ENCODE measurements at places on chromosomes 13 and 19.

DNA sequence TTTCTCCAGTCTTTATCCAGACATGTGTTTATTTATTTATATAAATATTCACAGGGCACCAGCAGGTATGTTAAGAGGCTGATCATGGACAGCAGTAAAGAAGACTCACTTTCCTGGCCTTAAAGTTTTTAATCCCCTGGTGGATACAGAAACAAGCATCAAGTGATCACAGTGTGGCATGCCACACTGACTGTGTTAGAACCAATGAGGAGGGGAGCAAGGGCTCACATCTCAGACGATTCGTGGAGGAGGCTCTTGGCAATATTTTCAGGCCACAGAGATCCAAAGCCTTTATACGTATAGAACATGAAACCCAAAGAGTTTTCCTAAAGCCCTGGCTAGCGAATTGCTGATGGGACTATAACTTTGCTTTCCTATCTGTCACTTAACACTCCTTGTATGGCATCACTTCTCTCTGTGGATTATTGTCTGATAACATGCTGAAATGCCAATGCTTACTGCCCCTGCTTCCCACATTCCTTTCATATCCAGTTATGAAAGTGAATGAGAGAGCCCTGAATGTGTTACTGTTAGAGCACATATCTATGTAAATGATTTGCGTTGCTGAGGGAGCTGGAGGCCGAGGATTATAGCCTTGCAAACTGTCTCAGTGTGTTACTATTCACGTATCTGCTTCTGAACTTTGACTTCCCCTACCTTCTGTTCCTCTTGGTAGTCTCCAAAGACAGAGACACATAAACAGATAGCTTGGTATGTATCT is 37.6 kb downstream of the POLR1D start:
- no peak for DNase-seq

DNA sequence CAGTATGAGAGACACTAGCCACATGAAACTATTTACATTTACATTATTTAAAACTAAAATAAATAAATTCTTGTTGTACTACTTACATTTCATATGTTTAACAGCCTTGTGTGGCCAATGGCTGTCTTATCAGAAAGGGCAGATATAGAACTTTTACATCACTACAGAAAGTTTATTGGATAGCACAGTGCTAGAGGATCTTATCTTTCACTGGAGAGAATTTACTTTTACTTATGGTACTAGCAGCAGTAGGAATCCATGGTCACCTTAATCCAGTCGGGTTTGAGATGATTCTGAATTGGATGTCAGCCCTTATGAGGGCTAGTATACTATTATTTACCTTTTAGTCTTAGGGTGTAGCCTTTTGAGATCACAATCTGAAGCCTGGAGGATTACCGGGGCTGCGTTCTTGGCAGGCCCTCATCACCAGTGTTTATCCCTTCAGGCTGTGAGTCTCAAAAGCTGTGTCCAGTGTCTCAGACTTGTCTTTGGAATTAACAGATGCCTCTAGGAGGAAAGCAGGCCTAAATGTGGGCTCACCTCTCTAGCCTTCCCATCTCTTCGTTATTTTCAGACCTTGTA is 21.7 kb downstream of the IFT88 start:
- no peak for DNase-seq

- DNase-seq = no peak
Measured at GRCh38 chr19:54275951-54276350, 5.0 kb downstream of the LILRB2 start.

- DNase-seq = no peak
Measured at GRCh38 chr13:30840515-30840914, 65.6 kb upstream of the MEDAG start.

DNA sequence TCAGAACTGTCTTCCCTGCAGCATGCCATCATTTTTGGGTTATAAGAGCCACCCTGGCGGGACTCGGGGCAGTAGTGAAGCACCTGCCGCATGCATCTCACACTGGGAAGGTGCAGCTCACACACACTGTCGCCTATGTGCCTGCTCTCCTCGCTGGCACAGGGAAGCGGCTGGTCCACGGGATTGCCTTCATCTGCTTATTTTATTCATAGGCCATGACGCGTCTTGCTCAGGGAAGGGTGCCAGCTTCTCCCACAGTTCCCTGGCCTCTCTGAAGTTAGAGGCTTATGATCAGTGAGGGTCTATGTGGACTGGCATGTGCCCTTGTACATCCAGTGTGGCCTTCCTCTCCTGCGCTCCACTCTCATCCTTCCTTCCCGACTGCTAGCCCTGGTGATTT is 150.0 kb downstream of the KLF12 start:
- no peak for DNase-seq

DNA sequence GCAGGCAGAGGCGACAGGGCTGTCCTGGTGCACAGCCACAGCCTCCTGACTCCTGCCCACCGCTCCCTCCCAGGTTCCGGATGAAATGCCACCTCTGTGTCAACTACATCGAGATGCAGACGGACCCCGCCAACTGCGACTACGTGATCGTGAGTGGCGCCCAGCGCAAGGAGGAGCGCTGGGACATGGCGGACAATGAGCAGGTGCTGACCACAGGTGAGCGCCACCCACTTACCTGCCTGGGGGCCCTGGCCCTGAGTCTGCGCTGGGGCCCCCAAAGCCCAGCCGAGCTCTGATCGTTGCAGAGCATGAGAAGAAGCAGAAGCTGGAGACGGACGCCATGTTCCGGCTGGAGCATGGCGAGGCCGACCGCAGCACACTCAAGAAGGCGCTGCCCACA is 5.5 kb upstream of the MRI1 start:
- no peak for DNase-seq

- DNase-seq = no peak
Measured at GRCh38 chr19:16519230-16519687, 23.0 kb downstream of the CHERP start.

DNA sequence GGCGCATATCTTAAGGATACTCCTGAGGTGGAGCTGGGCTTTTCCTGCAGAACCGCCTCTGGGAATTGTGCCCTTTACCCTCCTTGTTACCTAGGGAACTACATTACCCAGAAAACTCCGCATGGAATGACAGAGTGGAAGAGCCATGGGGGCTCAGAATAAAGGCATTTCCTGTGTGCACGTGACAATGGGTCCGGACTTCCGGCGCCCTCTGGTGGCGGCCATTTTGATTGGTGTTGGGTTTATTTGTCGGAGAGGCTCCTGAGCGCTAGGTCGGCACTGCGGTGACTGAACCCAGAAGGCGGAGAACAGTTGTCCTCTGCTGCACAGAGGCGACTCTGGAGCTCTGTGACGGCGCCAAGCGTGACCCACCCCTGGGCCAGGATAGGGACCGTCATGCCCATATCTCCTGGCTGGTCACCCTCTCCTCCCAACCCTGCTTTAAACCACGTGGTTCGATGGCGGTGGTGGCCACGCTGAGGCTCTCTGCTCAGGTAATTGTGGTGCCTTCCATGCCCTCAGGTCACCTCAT is at the start of gene ZNF587B:
TSS of gene ZNF587B (plus strand) at position 229 of the 532 bp plus-strand sequence. CDS start at position 459, 230 bp downstream.
- DNase-seq = no peak

- no peak for DNase-seq
Measured at GRCh38 chr13:101289764-101290163, 126.5 kb downstream of the NALCN start.

- no peak for DNase-seq
Measured at GRCh38 chr13:45542391-45542790, 73.1 kb downstream of the ERICH6B start.

- DNase-seq = no peak
Measured at GRCh38 chr13:113654591-113655345, 3.2 kb downstream of the ATP4B start.

DNA sequence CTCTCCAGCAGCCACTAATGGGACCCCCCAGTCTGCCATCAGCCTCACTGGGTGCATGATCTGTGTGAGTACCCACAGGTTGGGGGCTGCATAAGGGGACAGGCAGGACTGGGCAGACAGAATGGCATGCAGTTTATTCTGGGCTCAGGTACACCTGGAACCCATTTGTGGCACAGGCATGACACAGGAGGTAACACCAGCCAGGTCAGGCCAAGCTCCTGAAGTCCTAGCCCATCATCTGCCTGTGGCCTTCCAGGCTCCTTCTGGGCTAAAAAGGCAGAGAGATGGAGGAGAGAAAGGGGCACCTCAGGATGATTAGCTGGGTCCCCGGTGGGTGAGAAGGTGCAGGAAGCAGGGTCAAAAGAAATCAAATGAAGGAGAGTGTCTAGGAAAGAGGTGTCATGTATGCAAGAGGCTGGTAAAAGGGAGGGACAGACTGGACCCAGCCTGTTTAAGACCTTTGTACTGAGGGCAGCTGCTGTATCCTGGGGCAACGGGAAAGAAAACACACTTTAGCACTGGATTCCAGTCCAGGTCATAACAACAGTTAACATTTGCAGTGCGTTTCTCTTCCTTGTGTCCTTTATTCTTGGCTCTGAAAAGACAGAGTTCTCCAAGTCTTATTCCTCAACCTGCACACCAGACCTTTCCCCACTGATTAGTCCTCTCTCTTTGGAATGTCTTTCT is 20.2 kb upstream of the DGKH start:
- no peak for DNase-seq

DNA sequence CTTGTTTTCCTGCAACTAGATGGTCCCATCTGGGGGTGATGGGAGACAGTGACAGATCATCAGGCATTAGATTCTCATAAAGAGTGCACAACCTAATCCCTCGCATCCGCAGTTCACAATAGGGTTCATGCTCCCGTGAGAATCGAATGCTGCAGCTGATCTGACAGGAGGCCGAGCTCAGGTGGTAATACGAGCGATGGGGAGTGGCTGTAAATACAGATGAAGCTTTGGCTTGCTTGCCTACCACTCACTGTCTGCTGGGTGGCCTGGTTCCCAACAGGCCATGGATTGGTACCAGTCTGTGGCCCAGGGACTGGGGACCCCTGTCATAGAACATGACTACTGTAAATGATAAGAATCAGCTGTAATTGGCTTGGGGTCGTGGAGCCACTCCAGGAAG is 28.0 kb downstream of the WDR88 start:
- DNase-seq = no peak

- DNase-seq = no peak
Measured at GRCh38 chr19:39082745-39083598, 1.2 kb upstream of the ACP7 start.

- no peak for DNase-seq
Measured at GRCh38 chr19:42386974-42387707, 3.0 kb downstream of the CNFN start.

DNA sequence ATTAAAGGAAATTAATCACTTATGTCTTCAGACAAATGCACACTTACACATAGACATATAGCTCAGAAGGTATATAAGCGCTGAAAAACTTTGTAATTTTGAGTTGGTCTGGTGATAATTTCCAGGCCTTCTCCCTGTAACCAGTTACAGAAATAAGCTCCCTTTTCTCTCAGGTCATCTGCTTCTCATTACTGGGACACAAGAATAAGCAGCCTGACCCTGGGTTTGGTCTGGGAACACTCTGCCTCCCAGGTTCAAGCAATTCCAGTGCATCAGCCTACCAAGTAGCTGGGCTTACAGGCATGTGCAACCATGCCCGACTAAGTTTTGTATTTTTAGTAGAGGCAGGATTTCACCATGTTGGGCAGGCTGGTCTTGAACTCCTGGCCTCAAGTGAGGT is 274.5 kb downstream of the LMO7 start:
- no peak for DNase-seq

GRCh38 chr19:42184401-42184861 is 33.0 kb downstream of the DEDD2 start:
- DNase-seq = peak; percentile 85

DNA sequence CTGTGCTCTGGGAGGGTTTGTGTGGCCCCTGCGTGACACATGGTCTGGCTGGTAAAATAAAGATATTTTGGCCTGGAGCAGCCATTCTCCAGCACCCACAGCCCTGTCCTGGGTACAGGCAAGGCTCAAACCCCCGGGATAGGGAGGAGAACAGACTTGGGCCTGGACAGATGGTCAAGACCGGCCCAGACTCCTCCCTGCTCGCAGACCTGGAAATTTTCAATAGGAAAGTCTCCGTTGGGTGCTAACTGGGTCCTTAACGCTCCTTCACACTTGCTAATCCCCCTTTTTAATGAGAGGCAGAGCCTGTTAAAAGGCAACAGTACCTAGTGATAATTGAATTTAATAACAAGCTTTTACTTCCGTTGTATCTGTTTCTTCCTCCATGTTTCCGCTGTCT is 2.5 kb downstream of the PALM start:
- no peak for DNase-seq

- no peak for DNase-seq
Measured at GRCh38 chr13:64073203-64073602, 2657.6 kb upstream of the PCDH20 start.

DNA sequence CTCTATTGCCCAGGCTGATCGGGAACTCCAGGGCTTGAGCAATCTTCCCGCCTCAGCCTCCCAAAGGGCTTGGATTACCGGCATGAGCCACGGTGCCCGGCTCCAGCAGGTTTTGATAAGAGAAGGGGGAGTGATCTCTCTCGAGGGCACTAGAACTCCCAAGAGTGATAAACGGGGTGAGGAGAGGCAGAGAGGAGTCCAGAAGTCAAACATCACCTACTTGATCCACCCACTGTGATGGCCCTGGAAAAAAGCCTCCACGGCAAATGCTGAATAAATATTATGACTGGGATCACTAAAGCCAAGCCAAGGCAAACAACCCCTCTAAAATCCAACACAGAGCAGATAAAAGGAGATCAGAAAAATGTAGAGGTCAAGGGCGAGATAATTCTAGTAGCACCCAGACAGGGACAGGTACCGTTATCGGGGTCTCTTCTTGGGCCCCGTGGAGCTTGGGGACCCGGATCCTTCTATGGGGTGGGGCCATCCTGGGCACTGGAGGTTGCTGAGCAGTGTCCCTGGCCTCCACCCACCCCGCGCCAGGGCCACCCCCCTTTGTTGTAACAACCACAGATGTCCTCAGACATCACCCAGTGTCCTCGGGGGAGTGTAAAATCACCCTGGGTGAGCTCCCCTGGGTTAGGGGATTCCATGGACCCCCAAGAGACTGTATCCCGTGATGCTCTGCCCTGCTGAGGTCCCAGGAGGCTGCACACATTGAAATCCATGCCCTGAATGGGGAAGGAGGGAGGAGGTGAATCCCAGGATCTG is 3.7 kb upstream of the CREB3L3 start:
- DNase-seq = no peak

- no peak for DNase-seq
Measured at GRCh38 chr13:41891119-41891518, 69.8 kb downstream of the VWA8 start.

- DNase-seq = no peak
Measured at GRCh38 chr19:19207637-19208572, 3.9 kb upstream of the NCAN start.

DNA sequence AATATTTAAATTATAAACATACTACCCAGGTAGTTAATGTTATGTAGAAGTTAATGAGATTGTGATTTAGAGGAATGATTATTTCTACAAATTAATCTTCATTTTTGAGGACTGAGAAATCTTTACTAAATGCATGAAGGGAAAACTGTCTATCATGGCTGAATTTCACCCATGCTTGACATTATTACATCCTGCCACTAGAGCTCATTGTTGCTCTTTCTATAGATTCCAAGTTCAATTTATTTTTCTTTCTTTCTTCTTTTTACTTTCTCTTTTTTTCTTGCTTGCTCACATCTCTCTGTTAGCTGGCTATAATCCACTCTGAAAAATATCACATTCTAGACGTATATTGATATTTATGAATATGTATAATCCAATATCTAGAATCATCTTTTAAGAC is 505.0 kb upstream of the KLHL1 start:
- DNase-seq = no peak

GRCh38 chr13:114110091-114110829 is 22.2 kb downstream of the RASA3 start:
- no peak for DNase-seq
